ENCODE measurements at places on chromosomes 16 and 17.

DNA sequence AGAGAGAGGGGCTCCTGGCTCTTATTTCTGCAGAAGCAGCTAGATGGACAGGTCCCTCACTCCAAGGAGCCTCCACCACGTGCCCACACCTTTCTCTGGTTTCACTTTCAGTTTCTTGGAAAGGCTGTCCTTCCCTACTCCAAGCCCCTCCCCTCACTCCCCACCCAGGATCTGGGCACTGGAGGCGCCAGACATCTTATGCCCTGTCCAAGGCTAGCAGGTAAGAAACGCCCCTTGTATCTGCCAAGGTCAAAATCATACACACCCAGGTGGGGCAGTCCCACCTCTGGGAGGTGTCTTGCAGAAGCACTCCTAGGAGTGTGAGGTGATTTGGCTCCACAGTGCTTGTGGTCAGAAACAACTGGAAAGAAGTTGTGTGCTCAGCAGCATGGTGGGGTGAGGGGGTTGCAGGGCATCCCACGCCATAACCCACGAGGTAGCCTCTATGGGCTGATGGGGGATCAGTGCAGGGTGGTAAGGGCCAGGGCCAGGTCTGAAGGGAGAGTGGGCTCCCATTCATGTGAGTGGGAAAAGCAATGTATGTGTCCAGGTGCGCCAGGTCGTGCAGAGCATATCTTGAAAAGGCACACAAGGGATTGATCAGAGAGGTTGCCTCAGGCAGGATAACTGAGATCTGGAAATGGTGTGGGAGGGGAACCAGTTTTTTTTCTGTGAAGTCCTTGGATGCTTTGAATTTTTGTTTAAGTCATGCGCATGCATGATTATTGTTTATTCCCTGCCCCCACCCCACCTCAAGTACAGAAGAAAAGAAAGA lies 31.8 kb upstream of the PRM1 start:
- peak; percentile 47 for DNase-seq

DNA sequence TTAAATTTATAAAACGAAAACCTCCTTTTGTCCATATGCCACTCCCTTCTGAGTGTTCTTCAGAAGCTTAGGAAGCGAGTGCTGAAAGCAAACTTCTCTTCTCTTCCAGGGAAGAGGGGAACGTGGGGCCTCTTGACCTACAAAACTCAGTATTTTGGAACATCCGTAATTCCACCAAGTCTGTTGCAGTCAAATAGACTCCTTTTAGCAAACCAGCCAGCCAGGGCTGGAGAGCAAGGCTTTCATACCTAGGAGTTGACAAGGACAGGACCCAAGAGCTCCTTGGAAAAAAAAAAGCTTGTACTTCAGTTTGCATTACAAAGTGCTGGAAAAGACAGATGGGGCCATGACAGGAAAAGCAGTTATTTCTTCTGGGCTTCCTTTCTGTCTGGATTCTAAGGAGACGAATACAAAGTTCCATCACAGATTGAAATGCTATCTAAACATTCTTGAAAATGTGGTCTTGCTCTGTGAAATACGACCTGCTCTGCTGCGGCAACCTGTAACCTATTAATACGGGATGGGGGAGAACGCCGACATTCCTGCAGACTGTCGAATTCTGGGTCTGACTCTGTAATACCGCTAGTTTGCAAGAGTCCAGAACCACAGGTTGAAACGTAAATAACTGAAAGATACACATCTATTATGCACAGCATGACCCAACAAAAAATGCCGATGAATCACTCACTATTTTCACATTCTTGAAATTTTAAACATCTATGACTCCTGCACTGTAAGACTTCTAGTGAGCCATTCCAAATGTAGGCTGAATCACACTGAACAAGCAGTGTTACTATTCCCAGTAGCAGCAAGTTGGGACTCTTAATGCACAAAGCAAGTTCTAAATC lies 20.6 kb downstream of the VPS53 start:
- peak; percentile 96 for DNase-seq

- DNase-seq, result peak; percentile 18
Observed at GRCh38 chr16:825341-826061, 25.0 kb upstream of the GNG13 start.

DNA sequence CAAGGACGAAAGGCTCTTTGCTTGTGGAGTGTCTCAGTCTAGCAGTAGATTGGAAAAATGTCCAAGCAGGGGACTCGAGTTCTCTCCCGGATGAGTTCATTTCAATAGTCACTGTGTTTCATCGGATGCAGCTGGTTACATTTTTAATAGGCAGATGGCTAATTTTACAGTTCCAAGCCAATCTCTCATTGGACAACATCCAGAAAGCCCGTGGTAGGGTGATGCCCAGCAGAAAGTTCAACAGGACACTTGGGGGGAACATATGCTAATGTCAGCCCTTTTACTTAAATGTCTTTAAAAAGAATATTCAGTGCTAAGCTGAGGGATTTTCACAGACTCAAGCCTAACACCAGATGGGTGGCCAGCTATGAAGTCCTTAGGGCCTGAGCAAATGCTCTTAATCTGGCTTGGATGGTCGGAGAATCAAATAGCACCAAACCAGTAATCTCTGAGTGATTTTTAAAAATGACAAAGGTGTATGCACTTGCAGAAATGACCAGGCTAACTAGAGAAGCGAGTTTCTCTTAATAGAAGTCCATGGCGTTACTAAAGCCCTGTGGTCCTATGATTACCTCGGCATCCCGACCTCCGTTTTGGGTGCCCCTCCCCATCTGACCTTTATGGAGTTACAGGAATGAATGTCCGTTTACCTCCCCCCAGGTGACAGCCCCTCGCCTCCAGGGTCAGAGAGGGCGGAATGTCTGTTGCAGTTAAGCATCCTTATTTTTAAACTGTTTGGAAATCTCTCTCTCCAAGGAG lies 289.2 kb upstream of the SALL1 start:
- no peak for DNase-seq

DNA sequence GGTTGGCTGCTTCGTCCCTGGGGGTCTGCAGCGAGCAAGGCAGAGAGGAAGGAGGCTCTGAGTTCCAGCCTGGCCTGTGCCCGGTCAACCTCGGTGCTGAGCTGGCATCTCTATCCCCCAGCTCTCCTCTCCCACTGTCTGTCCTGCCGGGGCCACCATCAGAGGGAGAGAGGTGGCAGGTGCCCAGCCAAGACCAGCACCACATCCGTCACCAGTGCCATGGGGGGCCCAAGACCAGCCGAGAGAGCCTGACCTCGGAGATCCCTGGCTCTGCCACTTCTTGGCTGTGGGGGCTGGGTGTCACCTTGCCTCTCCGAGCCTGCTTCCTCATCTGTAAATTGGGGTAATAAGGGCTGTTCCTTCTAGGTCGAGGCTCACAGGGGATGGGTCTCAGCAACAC lies 560 bp upstream of the P2RX1 start:
- no peak for DNase-seq

GRCh38 chr17:41728056-41728455 lies 6.4 kb downstream of the HAP1 start:
- DNase-seq, result no peak

GRCh38 chr17:38730526-38731379 lies 612 bp downstream of the CISD3 start:
- peak; percentile 47 for DNase-seq

GRCh38 chr17:69579961-69580677 lies 165.6 kb downstream of the MAP2K6 start:
- DNase-seq, result no peak

DNA sequence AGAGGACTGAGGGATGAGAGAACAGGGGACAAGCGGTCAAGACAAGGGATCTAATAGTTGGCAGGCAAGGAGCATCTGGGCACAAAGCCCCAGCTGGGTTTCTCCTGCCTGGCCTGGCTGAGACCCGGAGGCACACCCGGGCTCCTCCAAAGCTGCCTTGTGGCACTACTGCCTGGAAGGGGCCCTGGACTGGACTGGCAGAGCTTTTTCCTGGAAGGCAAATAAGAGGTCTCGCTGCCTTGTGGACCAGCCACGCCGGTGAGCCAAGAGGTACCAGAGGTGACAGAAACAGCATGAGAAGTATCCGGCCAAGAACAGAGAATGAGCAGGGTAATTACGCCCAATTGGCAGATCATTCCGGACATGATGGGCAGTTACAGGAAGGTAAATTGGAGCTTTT lies 64.6 kb downstream of the GTF3C1 start:
- DNase-seq, result no peak

DNA sequence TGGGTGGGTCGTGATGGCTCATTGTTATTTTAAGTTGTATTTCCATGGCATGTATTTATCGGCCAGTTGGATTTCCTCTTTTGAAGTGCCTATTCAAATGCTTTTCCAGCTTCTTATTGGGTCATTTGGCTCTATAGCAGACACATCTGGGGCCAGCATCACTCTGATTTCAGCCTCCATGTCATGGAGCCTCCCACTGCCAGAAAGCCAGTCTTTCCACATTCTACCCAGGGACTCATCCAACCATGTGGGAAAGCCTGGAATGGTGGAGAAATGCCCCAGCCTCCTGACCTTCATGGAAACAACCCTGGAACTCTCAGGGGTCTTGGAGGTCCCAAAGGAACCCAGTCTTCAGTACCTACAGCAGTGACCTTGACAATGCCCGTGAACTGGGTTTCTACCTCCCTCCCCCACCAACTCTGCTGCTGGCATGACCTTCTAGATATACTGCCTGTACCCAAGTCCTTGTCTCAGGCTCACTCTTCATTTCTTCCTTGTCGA lies 33.8 kb upstream of the ADGRG1 start:
- no peak for DNase-seq

GRCh38 chr17:42132941-42133340 lies 10.3 kb downstream of the HSPB9 start:
- peak; percentile 73 for DNase-seq

GRCh38 chr17:40980117-40980516 lies 4.0 kb downstream of the KRT40 start:
- no peak for DNase-seq

Measured in fibroblast of the aortic adventitia (primary cell).